ENCODE measurements at places on chromosomes 3 and 15.

DNA sequence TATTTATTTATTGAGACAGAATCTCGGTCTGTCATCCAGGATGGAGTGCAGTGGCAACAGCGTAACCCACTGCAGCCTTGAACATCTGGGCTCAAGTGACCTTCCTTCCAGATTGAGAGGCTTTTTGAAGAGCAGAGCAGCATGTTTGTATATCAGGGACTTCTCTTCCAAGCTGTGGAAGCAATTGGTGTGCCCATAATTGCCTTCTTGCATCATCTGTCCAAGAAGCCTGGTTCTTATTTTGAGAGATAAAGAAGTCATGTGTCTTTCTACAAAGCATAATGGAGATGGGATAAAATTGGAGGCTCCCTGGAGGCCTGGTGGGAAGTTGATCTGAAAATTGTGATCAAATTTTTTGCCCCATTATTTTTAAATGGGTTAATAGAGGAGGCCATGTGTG lies 183.8 kb upstream of the MCTP2 start:
- no peak for DNase-seq

- DNase-seq: no peak
These were observed 14.7 kb downstream of the SEMA3F start for GRCh38 chr3:50169858-50170257.

- DNase-seq: no peak
These were observed 2.0 kb downstream of the ANKRD28 start for GRCh38 chr3:15795651-15796308.

DNA sequence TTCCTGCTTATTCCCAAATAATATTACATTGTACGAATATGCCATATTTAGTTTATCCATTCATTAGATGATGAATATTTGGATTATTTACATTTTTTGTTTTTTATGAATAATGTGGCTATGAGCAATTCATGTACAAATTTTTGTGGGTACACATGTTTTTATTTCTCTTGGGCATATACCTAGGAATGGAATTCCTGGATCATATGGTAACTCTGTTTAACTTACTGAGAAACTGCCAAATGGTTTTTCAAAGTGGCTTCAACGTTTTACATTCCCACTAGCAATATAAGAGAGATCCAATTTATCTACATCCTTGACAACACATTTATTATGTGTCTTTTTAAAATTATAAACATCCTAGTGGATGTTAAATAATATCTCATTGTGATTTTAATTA lies 362.0 kb upstream of the TMCO5A start:
- DNase-seq: no peak

- peak; percentile 39 for DNase-seq
These were observed 230.2 kb upstream of the CD96 start for GRCh38 chr3:111311709-111312235.

DNA sequence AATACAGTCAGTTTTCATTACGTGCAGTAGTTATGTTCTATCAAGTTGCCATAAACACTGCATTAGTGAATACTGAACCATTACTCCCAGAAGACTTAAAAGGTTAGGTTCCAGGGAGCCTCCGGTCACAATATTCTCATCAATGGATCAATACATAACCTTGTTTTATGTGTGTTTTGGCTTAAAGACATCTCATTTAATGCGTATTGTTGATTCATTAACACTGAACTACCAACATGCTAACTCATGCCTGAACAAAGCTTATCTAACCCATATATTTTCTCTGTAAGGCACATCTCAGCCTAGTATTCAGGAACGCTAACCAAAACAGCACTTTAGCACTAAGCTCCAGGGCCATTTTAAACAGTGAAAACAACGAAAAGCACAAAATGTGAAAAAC lies 24.1 kb upstream of the NEDD4 start:
- DNase-seq: no peak

- DNase-seq: peak; percentile 46
These were observed 305.8 kb downstream of the PLCL2 start for GRCh38 chr3:17190353-17191078.

GRCh38 chr3:114863848-114864247 lies 283.2 kb downstream of the ZBTB20 start:
- DNase-seq: no peak

DNA sequence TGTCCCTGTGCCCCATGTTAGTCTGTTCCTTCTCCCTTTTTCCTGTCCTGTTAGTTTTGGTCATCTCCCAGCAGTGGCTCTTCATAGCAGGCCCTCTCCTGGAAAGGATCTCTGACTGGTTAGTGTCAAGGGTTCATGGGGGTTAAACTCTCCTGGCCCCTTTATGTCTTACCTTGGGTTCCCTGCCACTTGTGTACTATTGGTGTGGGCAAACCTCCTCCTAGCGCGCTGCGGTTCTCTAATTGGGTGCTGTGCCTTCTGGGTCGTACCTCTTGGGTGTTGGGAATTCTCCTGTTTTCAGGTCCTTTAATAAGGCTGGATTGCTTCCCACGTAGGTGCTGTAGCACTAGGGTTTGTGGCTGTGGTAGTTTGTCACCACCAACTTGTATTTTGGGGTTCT lies 18.8 kb downstream of the GMPS start:
- DNase-seq: no peak

- no peak for DNase-seq
These were observed 38.4 kb downstream of the SYNM start for GRCh38 chr15:99143242-99143641.

- no peak for DNase-seq
These were observed 623.0 kb downstream of the NTRK3 start for GRCh38 chr15:87633525-87633924.

- no peak for DNase-seq
These were observed 123.4 kb downstream of the SSR3 start for GRCh38 chr3:156431334-156432124.

DNA sequence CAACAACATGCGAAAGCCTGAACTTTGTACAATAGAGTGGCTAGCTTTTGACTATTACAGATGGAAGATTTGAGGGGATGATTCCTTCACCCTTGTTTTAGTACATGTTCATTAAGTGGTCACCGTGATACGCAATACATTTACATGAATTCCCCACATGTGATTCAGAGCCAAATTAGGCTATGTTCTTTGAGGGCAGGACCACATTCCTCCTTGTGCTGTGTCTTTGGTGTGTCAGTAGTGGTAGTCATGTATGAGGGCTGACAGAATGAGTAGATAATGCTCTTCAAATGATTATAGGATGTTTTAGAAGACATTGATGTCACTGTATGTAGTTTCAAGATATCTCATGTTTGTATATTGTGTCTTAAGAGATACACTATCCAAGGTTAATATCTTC lies 12.1 kb downstream of the PTPRG start:
- no peak for DNase-seq

DNA sequence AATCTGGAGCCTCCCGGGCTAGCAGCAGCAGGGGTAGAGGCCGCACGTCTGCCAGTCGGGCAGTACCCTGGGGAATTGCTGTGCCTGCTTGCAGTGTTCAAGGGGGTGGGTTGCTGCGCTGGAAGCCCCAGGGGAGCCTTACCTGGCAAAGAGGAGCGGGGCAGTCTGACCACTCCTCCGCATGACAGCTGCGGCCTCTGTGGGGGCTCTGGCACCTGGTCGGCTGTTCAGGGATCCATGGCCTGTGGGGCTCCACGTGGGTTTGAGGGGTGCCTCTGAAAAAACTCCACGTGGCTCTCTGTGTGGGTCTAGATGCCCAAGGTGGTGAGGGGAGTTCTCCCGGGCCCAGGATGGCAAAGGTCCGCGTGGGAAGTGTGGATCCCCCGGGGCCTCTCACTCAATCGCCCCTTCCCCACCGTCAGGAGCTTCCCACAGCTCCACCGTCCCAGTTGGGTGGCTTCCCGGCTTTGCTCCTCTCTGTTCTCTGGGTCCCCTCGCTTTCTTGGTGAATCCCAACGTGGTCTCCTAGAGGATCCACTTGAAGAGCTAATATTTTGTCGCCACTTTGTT lies 184.5 kb downstream of the EFHB start:
- no peak for DNase-seq

GRCh38 chr15:38864827-38865581 lies 300.4 kb upstream of the RASGRP1 start:
- DNase-seq: peak; percentile 16

DNA sequence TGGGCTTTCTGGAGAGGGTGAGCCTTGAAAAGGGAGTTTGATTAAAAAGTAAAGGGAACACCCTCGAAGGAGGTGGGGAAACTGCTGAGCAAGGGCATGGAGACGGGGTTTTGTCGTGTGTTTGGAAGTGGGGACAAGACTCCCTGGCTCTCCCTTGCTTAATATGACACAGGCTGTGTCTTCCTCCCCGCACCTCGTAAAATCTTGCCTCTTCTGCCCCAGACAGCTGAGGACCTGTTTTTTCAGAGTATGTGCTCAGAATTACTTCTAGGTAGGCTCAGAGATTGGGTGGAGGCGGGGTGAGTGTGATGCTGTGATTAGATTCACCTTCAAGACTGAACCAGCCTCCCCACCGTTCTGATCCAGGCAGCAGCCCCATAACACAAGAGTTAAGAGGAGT lies 244.4 kb upstream of the TLE3 start:
- DNase-seq: no peak

GRCh38 chr3:41933154-41933676 lies 28.7 kb downstream of the ULK4 start:
- no peak for DNase-seq

GRCh38 chr3:116474032-116474780 lies 28.9 kb upstream of the LSAMP start:
- no peak for DNase-seq

GRCh38 chr3:84223512-84223911 lies 735.3 kb upstream of the CADM2 start:
- DNase-seq: no peak

DNA sequence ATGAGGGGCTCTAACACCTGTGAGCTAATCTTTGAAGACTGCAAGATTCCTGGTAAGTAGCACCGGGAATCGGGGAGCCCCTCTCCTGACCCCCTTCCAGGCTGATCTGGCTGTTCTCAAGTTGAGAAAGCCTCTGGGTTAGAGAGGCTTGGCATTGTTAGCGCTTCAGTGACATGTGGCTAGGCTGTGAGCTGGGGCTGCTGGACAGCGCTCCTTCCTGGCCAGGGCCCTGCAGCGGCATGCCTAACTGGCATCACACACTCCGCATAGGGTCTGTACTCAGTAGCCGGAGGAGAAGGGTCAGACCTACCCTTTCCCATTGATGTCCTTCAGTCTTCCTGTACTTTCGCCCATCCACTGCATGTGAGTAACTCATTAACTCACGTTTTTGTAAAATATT lies 7.4 kb downstream of the IVD start:
- DNase-seq: no peak

DNA sequence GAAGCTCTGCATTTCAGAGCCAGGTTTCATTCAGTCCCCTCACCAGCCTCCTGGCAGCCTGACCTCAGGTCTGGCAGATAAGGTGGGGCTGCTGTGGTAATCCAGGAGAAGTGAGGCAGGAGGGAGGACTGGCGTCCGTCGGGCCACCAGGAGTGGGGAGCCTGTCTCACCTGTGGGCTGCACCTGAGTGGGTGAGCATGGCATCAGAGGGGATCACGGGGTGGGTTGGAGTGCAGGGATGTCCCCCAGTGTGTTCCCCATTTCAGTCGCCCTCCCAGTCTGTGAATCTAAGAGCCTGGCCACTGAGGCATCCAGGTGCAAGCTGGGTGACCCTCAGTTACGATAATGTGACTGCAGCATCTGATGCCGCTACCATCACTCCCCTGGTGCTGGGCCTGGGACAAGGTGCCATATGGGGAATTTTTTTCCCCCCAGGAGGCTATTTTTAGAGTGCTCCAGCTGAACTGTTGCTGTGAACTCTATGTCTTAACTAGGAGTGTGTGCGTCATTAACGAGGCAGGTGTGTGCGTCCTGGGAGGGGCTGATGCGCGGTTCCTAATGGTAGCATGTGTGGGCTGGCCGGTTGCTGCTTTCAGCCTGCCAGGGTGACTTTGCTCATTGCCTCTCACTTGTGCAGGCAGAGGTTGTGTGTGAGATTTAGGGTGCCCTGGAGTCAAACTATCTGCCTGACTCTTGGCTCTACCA lies 165.2 kb downstream of the SLCO3A1 start:
- DNase-seq: no peak

- no peak for DNase-seq
These were observed 40.9 kb downstream of the TPRG1 start for GRCh38 chr3:189212681-189213080.

DNA sequence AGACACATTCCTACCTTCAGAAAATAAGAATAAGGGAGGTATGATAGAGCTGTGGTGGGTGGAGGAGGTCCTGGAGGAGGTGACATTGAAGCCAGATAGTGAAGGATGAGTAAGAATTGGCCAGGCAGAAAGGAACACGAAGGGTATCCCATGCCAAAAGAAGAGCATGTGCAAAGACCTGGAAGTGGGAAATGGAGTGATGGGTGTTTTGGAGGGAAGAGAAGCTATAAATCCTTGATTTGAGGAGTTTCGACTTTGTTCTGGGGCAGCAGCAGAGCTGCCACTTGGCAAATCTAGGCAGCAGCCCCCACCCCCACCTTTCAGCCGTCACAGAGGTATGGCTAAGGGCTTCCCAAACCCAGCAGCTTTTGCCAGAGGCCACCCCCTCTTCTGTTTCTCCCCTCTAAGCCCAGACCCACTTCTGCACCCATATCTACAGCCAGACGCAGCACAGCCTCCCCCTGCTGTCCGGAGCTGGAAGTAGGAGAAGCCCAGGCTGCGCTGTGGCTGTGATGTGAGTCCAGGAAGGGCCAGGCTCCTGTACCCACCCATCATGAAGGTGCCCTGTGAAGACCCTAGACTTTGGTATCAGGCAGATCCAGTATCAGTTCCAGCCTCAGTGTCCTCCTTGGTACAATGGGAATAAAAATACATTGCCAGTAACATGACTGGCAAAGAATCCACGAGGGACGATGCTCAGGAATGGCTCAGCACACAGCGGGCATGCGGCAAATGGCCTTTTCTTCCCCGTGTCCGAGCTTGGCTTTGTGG lies 188.7 kb upstream of the LINGO1 start:
- DNase-seq: peak; percentile 62

DNA sequence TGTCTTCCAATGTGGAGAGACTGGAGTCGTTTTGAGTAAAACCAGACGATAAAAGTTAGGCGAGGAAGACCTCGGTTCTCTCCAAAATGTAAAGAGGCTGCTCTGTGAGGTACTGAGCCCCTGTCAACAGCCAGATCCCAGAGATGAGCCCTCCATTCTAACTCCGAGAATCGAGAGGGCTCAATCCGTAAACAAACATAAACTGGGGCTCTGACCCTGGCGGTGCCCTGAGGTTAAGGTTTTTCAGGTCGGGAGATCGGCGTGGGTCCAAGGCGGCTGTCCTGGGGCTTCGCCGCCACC lies 417 bp downstream of the TBCCD1 start:
- DNase-seq: no peak

- DNase-seq: no peak
These were observed 166.0 kb upstream of the SATB1 start for GRCh38 chr3:18591120-18591519.

- DNase-seq: no peak
These were observed 53.2 kb downstream of the LHFPL4 start for GRCh38 chr3:9500108-9501050.

DNA sequence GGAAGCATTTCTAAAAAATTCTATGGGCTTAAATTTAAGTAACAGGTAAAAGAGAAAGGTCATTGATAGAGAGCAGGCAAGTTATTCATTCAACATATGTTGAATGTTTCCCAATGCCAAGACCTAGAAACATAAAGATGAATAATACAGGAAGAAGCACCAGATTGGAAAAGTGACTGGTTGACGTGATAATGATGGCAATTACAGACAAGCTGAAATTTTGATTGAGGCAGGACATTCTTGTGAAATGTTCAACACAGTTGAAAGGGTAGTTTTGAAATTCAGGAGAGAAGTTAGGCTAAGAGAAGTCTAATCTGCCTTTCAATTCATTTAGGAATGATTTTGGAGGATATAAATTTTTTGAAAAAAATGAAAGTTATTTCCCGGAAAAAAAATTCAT lies 536.3 kb upstream of the NAALADL2 start:
- DNase-seq: no peak

- no peak for DNase-seq
These were observed 351.8 kb downstream of the GABRB3 start for GRCh38 chr15:26421065-26421464.

Data from globus pallidus (tissue), 1 donor.